Bronchial smooth muscle cell (primary cell): ENCODE measurements at places on chromosomes 4 and X. TPM values are rescaled to one million over a fixed set of nuclear protein-coding genes. Genes with fewer than 3 reads are reported as not detected.

Gene GSTCD
- total RNA-seq, result 3.9 and 5.2 TPM in 2 replicates

Gene SPANXN4
- not detected in 2 replicates for total RNA-seq

Gene BCAP31
- total RNA-seq, result 116 and 155 TPM in 2 replicates

Gene PTPN13
- 46.8 and 64.7 TPM in 2 replicates for total RNA-seq

Gene NR3C2
- total RNA-seq, result 1.5 and 2.4 TPM in 2 replicates

Gene PPM1K
- 23.2 and 33.7 TPM in 2 replicates for total RNA-seq

Gene PCDH19
- under 0.01 TPM in 1 of 2 replicates, not detected in the other for total RNA-seq

Gene EPGN
- 0.32 TPM in 1 of 2 replicates, not detected in the other for total RNA-seq

Gene SYN1
- 0.09 and 0.16 TPM in 2 replicates for total RNA-seq

Gene HAUS7
- total RNA-seq, result 6.9 and 12.3 TPM in 2 replicates

Gene HUWE1
- 67.3 and 73.9 TPM in 2 replicates for total RNA-seq

Gene TLR3
- total RNA-seq, result 1.1 and 1.8 TPM in 2 replicates

Gene LRCH2
- total RNA-seq, result 4.6 and 7.6 TPM in 2 replicates

Gene CCNB3
- total RNA-seq, result 0.63 TPM in 1 of 2 replicates, not detected in the other

Gene TIGD2
- total RNA-seq, result 2.7 and 8.4 TPM in 2 replicates

Gene CT45A3
- not detected in 2 replicates for total RNA-seq

Gene CXorf49
- total RNA-seq, result not detected in 2 replicates

Gene CTAG1A
- not detected in 2 replicates for total RNA-seq

Gene MND1
- total RNA-seq, result 1.4 and 4.7 TPM in 2 replicates

Gene DSPP
- not detected in 2 replicates for total RNA-seq

Gene GABRG1
- not detected in 2 replicates for total RNA-seq

Gene GBA3
- total RNA-seq, result not detected in 2 replicates

Gene SLC34A2
- not detected in 2 replicates for total RNA-seq

Gene QRFPR
- not detected in 2 replicates for total RNA-seq

Gene GK
- 21.6 and 24.3 TPM in 2 replicates for total RNA-seq

Gene USP26
- total RNA-seq, result not detected in 2 replicates

Gene NLGN3
- 0.26 and 0.95 TPM in 2 replicates for total RNA-seq

Gene ODAM
- total RNA-seq, result not detected in 2 replicates

Gene SHISA3
- under 0.01 and 0.32 TPM in 2 replicates for total RNA-seq

Gene CDX4
- total RNA-seq, result not detected in 2 replicates
